ENCODE measurements at places on chromosomes 3 and 15. TPM values are rescaled to one million over a fixed set of nuclear protein-coding genes. Genes with fewer than 3 reads are reported as not detected.

GRCh38 chr3:4693620-4694019, 200.5 kb downstream of the ITPR1 start:
- DNase-seq: no peak

DNA sequence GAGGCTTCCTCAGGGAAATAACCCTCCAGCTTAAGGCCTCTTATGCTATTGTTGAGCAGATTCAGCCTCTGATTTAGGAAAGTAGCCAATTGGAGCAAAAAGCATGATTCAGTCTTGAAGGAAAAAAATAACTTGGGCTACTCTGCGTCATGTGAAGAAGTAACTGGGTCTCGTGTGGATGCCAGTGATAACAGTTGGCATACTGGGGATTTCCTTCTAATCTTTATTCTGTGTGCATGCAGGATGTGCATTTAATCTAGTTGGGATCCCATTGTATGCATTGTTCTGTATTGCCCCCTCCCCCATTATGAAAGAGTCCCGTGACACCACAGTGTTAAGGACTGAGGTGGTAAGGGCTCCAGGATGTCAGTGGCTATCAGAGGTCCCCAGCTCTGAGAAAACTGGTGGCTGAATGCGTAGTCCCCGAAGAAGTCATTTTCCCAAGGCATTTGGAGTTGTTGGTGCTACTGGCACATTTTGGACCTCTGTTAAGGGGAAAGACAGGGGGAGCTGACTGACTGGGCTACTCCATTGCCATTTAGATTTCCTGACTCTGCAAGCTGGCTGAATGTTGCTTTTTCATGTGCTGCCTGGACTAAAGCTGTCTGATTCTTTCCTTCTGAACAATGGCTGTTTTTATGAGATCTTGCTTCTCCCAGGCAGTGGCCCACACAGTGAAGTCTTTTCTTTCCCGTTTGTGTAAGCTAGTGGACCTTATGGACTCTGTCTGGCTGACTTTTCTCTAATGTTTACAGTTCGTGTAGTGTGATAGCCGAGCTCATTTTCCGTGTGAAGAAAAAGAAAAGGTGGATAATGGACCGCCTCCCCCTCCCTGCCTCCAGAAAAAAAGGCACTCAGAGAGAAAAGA, 38.4 kb upstream of the TRAK1 start:
- no peak for DNase-seq

GRCh38 chr3:90221900-90222299, 1114.5 kb downstream of the EPHA3 start:
- no peak for DNase-seq

DNA sequence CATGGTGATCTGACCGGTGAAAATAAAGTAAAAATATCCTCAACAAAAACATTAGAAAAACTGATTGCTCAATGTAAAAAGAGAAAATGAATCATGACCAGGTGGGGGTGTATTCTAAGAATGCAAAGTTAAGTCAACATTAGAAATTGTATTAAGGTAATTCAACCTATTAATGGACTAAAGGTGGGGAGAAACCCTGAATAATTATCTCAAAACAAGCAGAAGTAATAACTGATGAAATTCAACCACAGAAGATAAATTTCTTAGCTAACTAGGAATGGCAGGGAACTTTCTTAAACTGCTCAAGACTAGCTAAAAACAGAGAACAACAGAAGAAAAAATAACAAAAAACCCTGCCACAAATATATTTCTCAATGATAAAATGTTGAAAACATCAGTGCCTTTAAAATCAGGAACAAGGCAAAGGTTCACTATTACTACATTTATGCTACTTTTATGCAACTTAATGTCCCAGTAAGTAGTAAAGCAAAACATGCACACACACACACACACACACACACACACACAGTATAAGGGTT, 204.4 kb upstream of the THBS1 start:
- DNase-seq: no peak

DNA sequence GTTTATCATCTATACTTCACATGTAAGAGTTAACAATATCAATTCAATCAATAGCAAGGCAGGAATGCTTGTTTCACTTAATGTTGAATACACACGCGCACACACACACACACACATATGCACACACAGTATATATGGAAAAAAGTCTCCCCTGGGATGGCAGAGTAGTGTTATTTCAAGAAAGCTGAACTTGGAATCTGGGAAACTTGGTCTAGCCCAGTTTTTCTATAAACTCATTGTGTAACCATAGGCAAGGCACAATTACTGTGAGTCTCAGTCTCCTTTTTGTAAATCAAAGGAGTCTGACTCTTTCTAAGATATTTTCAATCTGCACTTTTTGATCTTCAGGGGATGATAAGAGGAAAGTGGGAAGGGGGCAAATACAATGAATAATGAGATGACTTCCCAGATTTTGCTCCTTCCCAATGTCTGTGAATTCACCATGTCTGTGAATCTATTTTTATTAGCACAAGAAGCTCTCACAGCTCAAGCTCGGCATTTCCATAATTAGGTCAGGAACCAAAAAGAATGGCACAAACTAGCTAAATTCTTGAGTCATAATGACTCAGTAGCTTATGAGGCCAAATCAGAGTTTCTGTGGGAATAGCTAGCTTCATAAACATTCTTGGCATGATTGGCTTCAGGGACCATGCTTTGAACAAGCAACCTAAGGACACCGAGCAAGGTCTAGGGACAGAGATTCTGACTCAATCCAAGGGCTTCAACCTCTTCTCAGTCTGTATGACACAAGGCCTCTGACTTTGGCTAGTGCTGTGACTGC, 227.4 kb upstream of the DCBLD2 start:
- DNase-seq: no peak

GRCh38 chr3:126930936-126931600, 51.8 kb upstream of the PLXNA1 start:
- no peak for DNase-seq

- DNase-seq: no peak
Observed at GRCh38 chr3:157226173-157226847, 66.4 kb upstream of the CCNL1 start.

GRCh38 chr3:134857356-134857755, 62.3 kb downstream of the EPHB1 start:
- no peak for DNase-seq

- no peak for DNase-seq
Observed at GRCh38 chr15:55827204-55827603, 84.3 kb upstream of the PRTG start.

GRCh38 chr3:80618295-80619256, 850.8 kb upstream of the ROBO1 start:
- DNase-seq: no peak

DNA sequence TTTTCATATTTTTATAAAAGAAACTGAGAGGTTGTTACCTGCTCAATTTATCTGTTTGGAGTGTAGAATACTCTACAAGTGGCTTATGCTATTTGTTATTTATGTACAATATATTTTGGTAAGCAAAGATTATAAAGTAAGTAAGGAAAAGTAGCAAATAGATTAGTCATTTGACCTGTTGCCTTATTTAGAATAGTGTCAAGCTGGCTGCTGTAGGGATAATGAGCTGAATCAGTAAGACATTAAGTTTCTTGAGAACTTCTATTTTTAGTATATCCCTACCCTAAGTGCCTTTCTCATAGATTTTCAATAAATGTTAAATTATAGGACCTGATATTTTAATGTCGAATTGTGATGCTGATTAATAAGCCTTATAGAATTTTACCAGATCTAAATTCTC, 37.2 kb downstream of the ECT2 start:
- no peak for DNase-seq

The ATP13A5 gene
- 0.22 TPM for polyA plus RNA-seq

The TBC1D2B gene
- polyA plus RNA-seq: 30.8 TPM

The INSYN1 gene
- polyA plus RNA-seq: 12.6 TPM

The CDHR4 gene
- 0.28 TPM for polyA plus RNA-seq

The MAP1A gene
- 9.3 TPM for polyA plus RNA-seq

The ISG20 gene
- 1.2 TPM for polyA plus RNA-seq

The MB21D2 gene
- polyA plus RNA-seq: 16.0 TPM

The GPX1 gene
- 84.1 TPM for polyA plus RNA-seq

The FRMD4B gene
- 48.7 TPM for polyA plus RNA-seq

The GOLGA8J gene
- 2.9 TPM for polyA plus RNA-seq

Data from left kidney (tissue), 8 donors.